ENCODE measurements at places on chromosomes 3 and 15. TPM values are rescaled to one million over a fixed set of nuclear protein-coding genes. Genes with fewer than 3 reads are reported as not detected.

DNA sequence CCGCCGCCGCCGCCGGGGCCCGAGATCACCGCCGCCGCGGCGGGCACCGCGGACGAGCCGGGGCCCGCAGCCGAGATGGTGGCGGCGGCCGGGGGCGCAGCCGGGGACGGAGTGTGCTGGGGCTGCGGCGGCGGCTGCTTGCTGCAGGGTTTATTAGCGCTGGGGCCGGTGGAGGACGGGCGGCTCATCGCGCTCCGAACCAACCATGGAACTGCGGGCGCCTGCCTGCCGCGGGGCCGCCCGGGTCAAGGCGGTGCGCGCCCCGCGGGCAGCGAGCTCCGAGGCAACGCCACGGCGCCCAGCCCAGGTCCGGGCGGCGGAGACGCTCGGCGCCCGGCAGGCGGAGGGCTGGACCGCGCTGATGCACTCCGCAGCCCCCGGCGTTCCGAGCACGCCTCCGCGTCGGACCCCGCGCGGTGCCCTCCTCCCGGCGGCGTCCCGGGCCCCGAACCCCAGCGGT is 277 bp downstream of the SIAH2 start:
- DNase-seq: no peak

GRCh38 chr3:88440701-88441100 is 290.9 kb downstream of the C3orf38 start:
- DNase-seq: no peak

GRCh38 chr15:88604381-88605188 is 16.6 kb upstream of the AEN start:
- no peak for DNase-seq

DNA sequence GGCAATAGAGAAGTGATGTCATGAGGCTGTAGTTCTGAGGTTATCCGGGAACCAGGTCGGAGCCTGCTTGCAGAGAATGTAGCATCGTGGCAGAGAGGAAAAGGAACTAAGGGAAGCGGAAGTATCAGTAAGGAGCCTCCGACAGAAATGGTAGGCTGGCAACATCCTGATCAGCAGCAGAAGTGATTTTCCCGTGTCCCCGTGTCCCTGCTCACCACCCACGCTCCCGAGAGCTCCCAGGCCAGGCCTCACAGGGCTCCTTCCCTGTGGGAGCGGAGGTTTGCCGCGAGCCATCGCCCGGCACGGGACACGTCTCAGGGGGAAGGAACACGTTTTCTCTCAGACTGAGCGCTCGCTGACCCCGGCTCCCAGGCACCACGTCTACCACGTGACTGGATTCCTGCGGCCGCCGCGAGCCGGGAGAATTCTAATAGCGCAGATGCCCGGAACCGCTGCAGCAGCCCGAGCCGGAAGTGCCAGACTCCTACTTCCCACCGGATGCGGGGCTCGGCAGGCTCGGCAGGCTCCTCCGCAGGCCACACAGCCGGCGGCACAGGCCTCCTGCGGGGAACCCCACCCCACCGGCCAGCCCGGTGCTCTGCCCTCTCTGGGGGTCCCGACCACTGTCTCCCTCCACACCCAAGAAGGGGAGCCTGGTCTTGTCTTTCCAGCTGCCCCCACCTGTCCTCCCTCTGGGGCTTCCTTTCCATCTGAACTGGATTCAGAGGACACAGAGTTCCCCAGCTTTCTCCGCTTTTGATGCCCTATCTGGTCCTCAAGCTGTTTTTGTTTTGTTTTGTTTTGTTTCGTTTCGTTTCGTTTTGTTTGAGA is 99.3 kb downstream of the BDH1 start:
- DNase-seq: peak; percentile 91

GRCh38 chr3:17799312-17799711 is 56.9 kb upstream of the TBC1D5 start:
- DNase-seq: no peak

- no peak for DNase-seq
These were observed 96.0 kb downstream of the C3orf70 start for GRCh38 chr3:185056908-185057307.

The STT3B gene
- 122 TPM for total RNA-seq

The CHAC1 gene
- 8.7 TPM for total RNA-seq

- DNase-seq: no peak
These were observed 18.4 kb upstream of the GABRA5 start for GRCh38 chr15:26848498-26848897.

The STAC gene
- 6.7 TPM for total RNA-seq

The DCLK3 gene
- total RNA-seq: 3.1 TPM

The PRSS50 gene
- total RNA-seq: not detected

DNA sequence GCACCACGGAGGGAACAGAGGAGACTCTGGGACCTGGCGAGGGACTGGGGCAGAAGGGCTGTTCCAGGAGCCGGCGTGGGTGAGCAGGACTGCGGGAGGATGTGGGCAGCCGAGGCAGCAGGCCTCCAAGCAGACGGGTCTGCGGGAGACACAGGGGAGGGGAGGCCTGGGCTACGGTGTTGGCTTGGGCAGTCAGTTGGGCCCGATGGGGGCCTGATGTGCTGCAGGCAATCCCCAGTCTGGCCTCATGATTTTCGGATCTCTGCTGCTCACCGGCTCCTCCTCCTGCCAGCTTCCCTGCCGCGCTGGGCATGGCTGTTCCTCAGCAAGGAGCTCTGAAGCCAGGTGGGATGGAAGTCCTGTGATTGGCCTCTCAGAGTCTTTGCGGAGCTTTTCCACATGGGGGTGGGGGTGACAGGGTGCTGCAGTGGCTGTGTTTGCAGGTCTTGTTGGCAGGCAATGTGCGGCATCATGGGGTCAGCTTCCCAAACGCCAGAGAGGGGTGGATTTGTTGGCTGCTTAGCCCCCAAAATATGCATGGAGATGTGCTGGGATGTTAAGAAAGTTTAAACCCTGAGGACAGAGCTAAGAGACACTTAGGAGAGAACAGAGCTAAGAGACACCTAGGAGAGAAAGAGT is 19.3 kb downstream of the MINAR1 start:
- DNase-seq: no peak

The UPK1B gene
- total RNA-seq: 52.0 TPM

DNA sequence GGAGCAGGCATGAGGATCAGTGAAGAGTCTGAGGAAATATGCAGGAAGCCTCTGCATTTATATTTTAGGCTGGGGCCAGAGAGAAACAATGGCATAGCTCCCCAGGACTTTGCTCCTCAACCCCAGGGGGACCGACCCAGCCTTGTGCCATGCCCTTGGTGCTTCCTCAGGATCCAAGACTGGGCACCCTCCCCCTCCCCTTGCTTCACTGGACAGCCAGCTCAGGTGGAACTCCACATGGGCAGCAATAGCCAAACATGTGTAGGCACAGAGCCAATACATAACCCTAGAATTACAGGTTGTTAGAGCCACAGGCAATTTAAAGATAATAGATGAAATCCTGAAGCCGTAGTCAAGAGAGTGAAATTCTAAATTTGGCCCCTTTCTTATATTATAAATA is 73.0 kb upstream of the ETV5 start:
- DNase-seq: no peak

The HMCES gene
- total RNA-seq: 3.4 TPM

GRCh38 chr3:102025606-102026270 is 176.4 kb downstream of the NFKBIZ start:
- DNase-seq: no peak

GRCh38 chr15:95175914-95176658 is 944.7 kb downstream of the MCTP2 start:
- DNase-seq: no peak

The PDZRN3 gene
- total RNA-seq: 98.0 TPM

- DNase-seq: no peak
These were observed 357.4 kb downstream of the TBL1XR1 start for GRCh38 chr3:176839901-176840300.

DNA sequence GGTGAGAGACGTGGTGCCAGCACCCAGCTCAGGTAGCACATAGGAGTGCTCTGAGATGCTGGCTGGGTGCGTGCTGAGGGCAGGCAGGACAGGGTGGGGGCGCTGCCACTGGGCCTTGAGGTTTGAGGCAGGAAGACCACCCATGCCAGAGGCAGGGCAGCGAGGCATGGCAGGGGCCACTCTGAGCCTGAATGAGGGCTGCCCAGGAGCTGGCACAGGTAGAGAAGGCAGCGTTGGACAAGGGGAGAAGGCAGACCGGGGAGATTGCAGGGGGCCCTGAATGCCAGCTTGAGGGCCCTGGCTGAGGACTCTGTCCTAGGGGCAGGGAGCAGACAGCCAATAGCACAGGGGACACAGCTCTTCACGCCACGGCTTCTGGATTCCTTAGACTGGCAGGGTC is 50.2 kb downstream of the ADAMTS7 start:
- DNase-seq: no peak

GRCh38 chr15:42716626-42717025 is 20.3 kb downstream of the CDAN1 start:
- no peak for DNase-seq

DNA sequence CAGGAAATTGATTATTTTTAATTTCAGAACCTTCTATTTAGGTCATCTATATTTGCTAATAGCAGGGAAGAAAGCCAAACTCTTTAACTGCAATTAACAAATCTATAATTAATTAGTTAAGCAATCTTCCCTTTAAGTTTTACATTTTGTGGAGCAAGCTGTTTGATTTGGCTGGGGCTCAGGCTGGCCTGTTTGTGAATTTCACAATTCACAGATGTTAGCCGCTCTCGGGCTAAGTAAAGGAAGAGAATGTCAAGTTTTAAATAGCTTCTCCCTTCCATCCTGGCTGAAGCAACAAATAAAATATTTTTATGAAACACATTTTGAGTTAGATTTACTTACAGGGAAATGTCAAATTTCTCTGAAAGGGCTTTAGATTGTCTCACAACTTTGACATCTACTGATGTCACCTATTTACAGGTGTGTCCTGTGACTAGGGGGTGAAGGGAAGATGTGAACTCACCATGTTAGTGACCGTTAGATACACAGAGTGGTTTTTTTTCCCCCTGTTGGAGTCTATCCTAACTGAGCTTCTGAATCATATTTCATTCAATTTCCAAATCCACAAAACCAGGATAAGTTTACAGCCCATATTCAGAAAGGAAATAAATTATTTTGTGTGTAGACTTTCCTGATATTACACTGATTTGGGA is 1.3 kb upstream of the TP63 start:
- DNase-seq: no peak

DNA sequence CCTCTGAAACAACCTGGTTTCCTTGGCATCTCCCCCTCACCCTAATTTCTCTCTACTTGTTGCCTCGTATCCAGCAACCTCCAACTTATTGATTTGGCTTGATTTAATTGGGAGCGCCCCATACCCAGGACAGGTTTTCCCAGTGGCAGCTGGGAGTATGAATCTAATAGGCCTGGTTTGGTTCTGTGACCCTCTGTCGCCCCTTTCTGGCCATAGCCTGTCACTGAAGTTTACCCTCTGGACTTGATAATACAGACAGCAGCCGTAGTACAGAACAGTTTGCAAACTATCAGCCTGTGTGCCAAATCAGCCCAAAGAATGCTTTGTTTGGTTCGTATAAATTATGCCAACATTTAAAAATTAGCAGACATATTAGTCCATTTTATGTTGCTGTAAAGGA is 525.1 kb upstream of the GOLIM4 start:
- no peak for DNase-seq

- DNase-seq: no peak
These were observed 168.6 kb downstream of the SEMA6D start for GRCh38 chr15:47885920-47886319.

The GOLGA8G gene
- total RNA-seq: 3.6 TPM

DNA sequence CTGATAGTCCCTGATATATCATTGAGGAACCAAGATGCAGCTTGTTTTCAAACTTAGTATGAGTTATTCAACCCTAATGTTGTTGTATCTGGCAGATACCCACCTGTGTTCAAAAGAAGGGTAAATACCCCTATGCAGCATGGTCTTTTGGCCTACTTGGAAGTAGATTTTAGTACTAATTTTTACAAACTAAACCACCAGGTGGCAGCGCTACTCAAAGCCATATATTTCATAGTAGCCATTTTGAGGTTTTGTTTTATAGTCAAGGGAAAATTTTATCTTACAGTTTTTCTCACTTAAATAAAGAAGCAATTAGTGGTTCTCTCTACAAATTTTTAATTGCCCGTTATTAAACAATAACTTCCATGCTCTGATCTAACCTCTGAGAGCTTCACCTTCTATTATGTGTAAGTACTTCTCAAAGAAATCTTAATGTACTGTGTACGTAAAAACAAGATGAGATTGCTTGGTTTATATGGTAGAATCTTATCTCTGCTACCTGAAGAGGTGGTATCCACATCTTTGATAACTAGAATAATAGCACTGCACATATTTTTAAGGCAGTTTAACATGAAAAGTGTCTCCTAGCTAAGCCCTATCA is 31.5 kb upstream of the MLF1 start:
- peak; percentile 18 for DNase-seq
